ENCODE measurements at places on chromosomes 13 and 19.
A peak's percentile ranks its signal among the peaks of the same experiment; 100 is the strongest.

- DNase-seq = no peak
Measured at GRCh38 chr19:30882411-30883005, 466.7 kb downstream of the TSHZ3 start.

- DNase-seq = no peak
Measured at GRCh38 chr13:83162493-83162892, 719.8 kb downstream of the SLITRK1 start.

DNA sequence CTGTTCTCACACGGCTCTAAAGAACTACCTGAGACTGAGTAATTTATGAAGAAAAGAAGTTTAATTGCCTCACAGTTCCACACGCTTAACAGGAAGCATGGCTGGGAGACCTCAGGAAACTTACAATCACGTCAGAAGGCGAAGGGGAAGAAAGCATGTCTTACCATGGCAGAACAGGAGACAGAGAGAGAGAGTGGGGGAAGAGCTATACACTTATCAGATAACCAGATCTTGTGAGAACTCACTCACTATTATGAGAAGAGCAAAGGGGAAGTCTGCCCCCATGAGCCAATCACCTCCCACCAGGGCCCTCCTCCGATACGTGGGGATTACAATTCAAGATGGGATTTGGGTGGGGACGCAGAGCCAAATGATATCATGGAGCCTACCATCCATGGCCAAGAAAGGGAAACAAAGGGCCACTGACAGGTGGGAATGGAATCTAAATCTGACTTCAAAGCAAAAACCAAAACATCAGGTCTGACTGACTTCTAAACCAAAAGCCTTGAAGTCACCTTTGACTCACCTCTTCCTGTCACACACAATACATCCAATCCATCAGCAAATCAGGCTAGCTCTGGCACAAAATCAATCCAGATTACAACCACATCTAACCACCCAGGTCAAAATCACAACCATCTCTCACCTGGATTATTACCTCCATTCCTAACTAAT is 189.7 kb downstream of the ENOX1 start:
- no peak for DNase-seq

- DNase-seq = no peak
Measured at GRCh38 chr13:97369261-97369893, 64.6 kb upstream of the RAP2A start.

DNA sequence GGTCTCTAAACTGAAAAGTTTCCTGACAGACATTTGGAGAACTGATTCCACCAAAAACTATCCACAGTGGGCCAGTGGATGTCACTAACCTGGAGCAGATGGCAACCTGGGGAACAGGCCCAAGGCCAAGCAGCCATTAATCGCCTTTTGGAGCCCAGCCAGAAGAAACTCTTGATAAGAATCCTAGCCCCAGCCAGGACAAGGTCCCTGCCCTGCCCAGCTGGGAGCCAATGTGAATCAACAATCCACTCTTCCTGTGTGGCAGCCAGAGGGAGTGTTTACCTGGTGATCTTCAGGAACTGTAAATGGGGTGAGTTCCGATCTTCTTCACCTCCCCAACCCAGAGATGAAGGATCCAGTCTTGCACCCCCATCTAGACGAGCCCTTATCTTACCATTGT is 14.5 kb upstream of the IGSF23 start:
- DNase-seq = no peak

- no peak for DNase-seq
Measured at GRCh38 chr13:51839711-51840540, 5.1 kb downstream of the TMEM272 start.

GRCh38 chr13:102452836-102453235 is 51.0 kb upstream of the FGF14 start:
- no peak for DNase-seq

DNA sequence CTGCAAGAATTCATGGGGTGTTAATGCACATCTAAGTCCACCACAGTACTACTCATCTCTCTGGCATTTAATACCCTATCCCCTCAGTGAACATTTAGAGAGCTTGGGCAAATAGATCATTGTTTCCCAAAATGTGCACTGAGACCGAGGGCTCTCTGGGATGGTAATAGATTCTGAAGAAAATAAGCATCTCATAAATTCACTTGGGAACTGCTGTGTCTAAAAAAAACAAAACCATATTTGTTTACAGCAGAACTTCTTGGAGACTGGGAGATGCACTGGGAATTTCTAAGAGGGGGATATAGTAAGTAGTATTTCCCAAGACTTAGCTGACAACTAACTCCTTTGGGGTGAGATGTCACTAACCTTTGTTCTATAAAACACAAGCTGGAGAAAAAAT is 58.4 kb downstream of the ENOX1 start:
- no peak for DNase-seq

GRCh38 chr19:10115392-10116084 is 4.0 kb downstream of the P2RY11 start:
- no peak for DNase-seq

GRCh38 chr13:97234742-97235141 is 12.6 kb downstream of the MBNL2 start:
- no peak for DNase-seq

- DNase-seq = no peak
Measured at GRCh38 chr19:40625406-40626120, 24.4 kb downstream of the LTBP4 start.

DNA sequence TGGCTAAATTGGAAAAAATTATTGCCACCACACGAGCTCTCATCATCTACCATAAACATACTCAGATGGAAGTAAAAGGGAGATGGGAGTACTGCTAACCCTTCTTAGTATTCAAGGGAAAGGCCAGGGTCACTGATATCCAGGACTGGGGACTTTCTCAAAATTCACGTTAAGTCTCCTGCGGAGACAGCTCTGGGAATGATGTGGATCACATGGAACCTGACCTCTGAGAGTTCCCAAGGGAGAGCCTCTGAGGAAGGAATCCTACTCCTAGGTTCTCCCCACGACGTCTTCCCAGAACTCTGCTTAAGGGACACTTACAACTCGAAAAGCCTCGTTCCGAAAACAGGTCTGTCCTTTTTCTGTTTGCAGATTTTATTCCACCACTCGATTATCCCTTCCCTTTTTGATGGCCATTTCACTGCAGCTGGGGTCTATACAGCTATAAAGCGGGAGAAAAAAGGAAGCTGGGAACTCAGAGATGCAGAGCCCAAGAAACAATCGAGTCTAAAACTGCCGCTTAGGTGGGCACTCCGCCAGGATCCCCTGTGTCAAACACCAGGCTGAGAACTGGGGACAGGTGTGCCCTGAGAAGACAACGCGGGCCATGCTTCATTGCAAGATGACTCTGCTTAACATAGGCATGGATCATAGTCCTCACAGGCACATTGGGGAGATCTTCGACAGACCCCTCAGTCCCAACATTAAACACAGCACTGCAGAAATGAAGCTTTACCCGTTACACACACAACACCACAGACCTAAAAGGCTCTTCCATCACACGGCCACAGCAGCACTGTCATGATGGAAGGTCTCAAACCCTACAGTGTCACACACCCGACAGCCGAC is 823 bp upstream of the ZNF567 start:
- DNase-seq = no peak

DNA sequence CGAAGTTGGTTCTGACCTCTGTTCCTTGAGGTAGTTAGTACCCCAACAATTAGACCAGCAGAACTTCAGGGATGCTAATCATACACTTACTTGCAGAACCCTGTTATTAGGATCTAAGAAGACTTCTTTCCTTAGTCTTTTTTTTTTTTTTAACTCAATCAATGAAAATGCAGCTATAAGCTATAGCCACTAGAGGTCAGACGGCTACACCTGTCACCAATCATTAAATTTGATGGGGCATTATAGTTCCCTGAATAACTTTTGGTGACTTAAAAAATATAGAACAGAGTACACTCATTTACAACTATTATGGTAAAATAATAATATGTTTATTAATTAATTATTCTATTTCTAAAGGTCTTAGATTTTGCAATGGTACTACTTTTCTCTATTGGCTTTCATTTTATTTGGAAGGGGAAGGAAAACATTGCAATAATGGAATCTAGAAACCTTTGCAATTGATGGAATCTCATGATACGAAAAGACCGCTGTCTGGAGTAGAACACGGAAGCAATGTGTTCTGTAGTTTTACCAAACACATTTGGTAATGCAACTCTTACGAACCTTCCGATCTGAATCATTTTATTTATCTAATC is 483.2 kb downstream of the DIAPH3 start:
- no peak for DNase-seq

DNA sequence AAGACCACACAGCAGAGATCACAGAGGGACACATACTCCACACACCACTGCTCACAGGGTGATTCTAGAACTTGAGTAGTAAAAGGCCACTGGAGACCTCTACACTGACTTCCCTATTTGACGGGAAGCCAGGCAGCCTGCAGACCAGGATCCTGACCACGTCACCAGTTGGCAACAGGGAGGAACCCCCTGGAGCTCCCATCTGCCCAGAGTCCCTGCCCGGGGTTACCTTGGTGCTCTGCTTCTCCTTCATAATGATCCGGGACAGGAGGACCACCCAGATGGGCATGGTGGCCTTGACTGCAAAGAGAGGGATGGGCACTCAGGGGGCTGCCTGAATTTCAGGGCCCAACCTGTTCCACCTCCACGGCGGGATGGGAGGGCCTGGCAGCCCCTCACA is 932 bp downstream of the SLC35E1 start:
- DNase-seq = no peak

- DNase-seq = no peak
Measured at GRCh38 chr13:31965361-31966066, 66.1 kb upstream of the FRY start.

DNA sequence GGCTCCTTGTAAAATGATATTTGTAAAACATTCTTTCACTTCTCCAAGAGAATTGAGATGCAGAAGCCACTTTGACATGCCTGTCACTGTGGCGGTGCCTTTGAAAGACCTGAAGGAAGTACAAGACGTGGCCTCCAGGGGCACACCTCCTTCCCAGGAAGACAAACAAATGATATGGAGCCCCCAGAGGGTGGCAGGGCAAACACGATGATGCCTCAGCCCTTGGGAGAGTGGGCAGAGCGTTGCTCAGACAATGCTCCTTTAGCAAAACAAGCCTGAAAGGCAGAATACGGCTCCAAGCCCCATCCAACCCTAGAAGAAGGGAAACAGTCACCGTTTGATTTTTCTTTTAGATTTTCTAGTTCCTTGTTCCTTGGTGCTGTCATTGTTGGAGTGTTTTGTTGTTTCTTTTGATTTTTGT is 9.2 kb upstream of the ATP12A start:
- peak; percentile 27 for DNase-seq

Data from activated CD4-positive, alpha-beta T cell treated with anti-CD3 and anti-CD28 coated beads, Interleukin-2, amount 50 U/mL, for 48 hours (primary cell).